Activated T-helper 1 cell treated with Interleukin-2 at 50 U/mL for 16 hours (primary cell): ENCODE measurements at places on chromosomes 1 and 21.

DNA sequence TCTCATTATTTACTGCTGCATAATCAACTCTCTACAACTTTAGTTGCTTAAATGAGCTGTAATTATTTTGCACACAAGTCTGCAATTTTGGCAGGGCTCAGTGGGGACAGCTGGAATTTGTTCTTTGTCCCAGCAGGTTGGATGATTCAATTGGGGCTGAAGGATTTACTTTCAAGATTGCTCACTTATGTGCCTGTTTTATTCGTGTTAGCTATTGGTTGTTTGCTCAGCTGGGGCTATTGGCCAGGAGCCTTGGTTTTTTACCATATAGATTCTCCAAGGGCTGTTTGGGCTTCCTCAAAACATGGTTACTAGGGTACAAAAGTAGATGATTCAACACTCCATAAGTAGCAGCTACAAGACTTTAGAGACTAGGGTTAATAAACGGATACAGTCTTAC, 13.4 kb downstream of the OR10R2 start:
- no peak for DNase-seq

DNA sequence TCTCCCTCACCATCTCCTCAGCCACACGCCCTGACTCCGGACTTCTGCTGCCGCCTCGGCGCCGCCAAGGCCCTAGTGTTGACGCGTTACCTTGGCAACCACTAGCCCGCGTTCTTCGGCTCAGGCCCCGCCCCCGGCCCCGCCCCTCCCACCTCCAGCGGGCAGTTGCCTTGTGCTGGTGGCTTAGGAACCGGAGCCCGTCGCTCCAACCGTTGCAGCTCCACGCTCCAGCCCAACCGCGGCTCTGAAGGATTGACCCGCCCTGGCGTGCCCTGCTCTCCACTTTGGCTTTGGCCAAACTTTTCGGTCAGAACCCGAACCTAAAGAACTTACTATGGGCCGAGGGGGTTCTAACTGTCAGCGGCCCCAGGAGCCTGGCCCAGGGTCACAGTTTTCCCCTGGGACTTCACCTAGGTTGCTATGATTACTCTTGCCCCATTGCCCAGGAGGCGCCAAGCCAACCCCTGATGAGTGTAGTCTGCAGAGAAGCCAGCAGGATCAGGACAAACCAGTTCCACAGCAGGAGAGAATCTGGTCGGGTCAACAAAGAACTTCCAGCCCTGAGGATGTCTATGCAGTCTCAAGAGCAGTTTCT, at the start of gene CFAP45:
CFAP45 (minus strand) TSS at position 80 of the 595 bp plus-strand sequence; CDS start at position 13, 67 bp downstream.
- no peak for DNase-seq

- DNase-seq: no peak
Observed at GRCh38 chr1:35499652-35500176, 57.5 kb downstream of the KIAA0319L start.

GRCh38 chr1:217342105-217342504, 288.8 kb downstream of the GPATCH2 start:
- no peak for DNase-seq

DNA sequence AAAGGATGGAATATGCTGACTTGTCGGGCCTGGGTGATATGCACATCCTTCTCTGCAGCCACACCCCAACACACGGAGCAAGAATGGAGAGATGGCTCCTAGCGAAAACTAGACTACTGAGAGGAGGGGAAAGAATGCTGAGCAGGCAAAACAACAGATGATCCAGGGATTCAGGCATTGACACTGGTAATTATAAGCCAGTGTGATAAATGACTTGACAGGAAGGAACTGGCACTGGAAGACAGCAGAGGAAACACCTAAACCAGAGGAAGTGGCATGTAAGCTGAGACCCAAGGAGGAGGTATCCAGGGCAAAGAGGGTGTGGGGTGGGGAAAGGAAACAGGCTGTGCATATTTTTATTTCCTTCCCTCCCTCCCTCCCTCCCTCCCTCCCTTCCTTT, 31.7 kb upstream of the KHDRBS1 start:
- peak; percentile 9 for DNase-seq

DNA sequence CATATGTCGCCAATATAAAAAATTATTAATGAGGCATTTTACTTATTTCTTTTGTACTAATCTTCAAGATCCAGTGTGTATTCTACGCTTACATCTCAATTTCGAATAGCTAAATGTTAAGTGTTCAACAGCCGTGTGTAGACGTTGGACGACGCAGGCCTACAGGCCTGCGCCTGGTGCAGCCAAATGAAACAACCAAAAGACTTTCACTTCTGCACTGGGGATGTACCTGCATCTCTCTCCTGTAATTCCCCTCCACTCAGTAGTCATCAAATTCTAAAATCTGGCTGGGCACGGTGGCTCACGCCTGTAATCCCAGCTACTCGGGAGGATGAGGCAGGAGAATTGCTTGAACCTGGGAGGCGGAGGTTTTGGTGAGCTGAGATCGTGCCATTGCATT, 76.8 kb upstream of the HNRNPU start:
- no peak for DNase-seq

GRCh38 chr21:16863362-16863905, 649.4 kb upstream of the CXADR start:
- no peak for DNase-seq
